NCI-H1105 treated with DMSO at 0.1 percent for 48 hours (cell line): ENCODE measurements at places on chromosomes 13 and 19.

- no peak for DNase-seq
Measured at GRCh38 chr13:75512253-75512652, 25.4 kb downstream of the COMMD6 start.

DNA sequence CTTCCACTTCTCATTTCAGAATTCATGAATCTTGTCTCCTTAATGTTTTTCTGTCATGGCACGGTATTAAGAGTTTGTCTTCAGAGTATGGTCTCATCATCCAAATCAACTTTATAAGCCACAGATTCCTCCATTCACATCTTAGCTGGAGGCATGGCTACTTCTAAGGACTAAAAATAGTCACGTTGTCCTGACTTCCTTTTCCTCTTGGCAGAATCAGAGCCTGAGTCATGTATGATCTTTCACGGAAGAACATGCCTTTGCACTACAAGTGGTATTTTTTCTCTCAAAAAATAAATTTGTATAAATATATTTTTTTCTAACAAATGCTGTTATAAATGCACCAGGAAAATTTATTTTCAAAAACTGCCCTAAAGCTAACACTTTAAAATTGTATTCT, 71.4 kb downstream of the ALOX5AP start:
- DNase-seq, result no peak

GRCh38 chr13:94329754-94330551, 149.5 kb downstream of the DCT start:
- DNase-seq, result no peak

DNA sequence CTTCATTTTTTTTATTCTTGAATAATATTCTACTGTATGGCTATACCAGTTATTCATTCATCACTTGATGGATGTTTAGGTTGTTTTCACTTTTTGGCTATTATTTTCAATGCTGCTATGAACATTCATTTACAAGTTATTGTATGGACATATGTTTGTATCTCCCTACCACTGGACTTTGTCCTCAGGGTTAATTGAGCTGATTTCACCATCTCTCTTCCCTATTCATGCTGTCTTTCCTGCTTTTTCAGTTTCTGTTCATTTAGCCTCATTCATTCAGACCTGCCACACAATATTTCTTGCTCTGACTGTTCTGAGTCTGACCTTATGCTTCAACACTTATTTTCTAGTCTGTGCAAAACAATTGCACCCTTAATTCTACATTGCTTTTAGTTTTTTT, 12.3 kb upstream of the C1QTNF9B start:
- DNase-seq, result no peak

GRCh38 chr19:49020931-49021895, 2.9 kb downstream of the CGB3 start:
- no peak for DNase-seq

GRCh38 chr13:101018720-101019119, 344.1 kb upstream of the TMTC4 start:
- DNase-seq, result no peak

DNA sequence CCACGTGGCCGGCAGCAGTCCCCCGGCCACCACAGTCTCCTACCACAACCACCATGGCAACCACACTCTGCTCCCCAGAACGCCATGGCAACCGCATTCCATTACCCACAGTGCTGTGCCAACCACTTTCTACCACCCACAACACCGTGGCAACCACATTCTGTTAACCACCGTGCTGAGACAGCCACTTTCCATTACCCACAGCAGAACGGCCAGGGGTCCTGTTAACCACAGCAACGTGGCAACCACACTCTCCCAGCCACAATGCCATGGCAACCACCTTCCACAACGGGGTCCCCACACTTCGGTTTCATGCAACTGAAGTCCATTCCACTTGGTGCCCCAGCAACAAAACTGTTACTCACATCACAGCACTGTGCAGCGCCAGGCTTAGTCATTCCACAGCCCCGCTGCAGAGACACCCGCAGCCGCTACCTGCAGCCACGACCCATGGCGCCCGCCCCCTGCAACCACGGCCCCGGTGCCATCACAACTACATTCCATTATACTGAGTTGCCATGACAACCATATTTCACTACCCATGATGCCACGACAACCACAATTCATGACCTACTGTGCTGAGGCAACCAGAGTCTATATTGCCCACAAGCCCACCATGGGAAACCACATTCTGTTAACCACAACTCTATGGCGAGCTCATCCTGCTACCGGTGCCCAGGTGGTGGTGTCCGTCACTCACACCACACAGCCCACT, 10.0 kb downstream of the DPF1 start:
- DNase-seq, result no peak

GRCh38 chr13:38617936-38618335, 68.9 kb upstream of the FREM2 start:
- DNase-seq, result no peak

DNA sequence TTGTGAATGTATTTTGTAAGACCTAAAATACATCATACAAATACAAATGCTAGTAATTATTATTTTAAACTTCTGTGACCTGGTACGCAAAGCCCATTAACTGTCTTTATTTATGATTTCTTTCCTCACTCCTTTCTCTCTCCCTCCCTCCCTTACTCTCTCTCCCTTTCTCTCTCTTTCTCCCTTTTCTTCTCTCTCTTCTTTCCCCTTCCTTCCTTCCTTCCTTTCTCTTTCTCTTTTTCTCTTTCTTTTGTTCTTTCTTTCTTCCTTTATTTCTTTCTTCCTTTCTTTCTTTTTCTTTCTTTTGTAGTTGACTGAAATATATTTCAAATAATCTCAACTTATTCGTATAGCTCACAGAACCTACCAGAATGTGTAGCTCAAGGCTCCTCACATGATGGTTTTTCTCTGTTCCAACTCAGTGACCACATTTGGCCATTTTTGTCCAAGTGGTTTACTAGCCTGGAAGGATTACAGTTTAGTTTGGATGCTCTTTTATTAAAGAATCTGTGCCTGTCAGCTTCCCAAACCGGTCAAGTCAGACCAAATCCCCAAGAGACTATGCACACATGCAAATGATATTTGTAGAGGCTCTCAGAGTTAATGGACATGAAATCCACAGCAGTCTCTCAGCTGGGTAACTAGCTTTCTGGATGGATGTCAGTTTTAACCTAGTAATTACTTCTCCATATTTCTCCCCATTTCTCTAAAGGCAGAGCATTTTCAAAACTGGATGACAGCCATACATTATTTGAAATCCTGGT, 71.7 kb downstream of the POSTN start:
- peak; percentile 9 for DNase-seq

DNA sequence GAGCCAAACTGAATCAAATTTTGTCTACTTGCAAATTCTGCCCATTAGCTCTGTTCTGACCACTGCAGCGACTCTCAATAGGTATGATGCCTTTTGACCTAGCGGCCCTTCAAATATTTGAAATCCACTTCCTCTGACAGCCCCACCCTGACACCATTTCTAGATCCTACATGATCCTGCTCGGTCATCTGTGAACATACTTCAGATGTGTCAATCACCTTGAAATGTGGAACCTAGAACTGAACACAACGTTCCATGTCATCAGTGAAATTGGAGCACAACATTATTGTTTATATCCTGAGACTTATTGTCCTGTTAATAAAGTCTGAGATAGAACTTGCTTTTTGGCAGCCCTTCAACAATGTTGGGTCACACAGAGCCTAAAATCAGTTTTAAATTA, 98.2 kb downstream of the UBL3 start:
- DNase-seq, result no peak

DNA sequence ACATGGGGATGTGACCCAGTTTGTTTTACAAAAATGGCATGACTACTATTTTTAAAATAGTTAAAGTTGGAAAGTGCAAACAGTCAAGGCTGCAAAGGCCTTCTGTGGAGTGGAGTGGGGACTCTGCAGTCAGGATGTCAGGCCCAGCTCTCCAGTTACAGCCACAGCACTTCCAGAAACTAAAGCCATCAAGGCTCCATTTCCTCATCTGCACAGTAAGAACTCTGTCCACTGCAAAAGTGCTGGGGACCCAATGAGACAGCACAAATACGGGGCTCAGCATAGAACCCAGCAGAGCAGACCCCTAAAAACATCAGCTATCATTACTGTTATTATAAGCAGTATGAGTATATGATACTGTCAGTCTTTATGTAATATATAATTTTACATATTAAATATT, 73.6 kb downstream of the SACS start:
- DNase-seq, result no peak

DNA sequence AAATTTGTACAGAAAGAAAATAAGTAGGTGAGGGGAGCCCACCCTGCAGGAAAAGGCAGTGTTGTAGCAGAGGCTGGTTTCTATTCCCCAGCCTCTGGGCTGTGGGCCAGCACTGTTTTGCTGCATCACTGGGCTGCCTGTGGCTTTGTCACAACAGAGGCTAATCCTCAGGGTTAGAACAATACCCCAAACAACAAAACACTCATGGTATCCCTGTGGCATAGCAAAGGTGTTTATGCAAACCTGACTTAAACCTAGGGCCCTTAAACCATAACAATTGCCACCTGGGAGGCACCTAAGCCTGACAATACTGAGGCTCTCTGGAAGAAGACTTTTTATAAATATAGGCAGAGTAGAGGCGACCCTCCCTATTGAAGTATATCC, 314.7 kb downstream of the OLFM4 start:
- no peak for DNase-seq

DNA sequence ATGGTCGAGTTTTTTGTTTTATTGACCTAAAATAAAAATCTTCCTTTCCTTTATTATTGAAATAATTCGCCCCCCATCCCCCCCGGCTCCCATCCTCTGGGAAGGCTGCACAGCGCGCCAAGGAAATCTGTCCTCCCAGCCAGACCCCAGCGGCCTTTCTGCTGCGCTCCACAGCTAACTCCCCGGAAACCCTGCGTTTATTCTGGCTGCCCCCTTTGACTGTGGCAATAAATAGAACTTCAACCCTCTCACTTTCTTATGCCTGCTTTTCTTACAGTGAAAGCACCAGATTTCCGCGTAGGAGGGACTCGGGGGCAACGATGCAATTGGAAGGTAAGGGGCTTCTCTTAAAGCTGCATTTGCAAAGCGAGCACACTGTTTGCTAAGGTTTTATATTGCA, 9.7 kb upstream of the C19orf12 start:
- DNase-seq, result no peak

DNA sequence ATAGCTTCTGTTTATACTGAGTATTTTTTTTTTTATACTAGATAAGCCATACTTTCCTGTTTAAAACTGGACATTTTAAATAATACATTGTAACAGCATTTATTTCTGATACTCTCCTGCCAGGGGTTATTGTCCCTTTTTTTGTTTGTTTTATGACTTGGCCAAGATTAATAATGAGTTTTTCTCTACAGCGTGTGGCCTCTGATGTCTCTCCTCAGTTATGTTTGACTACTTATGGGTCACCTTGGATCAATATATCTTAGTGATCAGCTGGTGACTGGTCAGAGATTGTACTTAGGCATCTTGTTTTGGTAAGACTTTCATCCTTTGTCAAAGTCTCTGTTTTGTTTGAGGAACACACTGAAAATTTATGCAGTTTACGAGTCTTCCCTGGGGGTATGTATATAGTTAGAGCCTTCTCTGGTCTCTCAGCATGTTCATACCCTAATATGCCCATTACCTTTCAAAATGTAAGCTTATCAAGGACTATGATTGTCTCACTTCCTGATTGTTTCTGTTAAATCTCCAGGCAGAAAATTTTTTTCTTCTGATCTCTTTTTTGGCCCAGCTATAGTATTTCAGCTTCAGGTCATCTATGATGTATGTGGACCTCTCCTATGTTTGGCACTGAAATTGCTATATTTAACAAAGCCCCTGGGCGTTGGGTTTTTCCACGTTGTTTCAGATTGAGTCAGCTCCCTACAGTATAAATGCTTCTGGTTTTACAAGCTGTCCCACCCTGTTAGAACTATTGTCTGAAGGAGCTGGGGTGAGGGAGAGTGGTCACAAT, 87.9 kb downstream of the URI1 start:
- no peak for DNase-seq

DNA sequence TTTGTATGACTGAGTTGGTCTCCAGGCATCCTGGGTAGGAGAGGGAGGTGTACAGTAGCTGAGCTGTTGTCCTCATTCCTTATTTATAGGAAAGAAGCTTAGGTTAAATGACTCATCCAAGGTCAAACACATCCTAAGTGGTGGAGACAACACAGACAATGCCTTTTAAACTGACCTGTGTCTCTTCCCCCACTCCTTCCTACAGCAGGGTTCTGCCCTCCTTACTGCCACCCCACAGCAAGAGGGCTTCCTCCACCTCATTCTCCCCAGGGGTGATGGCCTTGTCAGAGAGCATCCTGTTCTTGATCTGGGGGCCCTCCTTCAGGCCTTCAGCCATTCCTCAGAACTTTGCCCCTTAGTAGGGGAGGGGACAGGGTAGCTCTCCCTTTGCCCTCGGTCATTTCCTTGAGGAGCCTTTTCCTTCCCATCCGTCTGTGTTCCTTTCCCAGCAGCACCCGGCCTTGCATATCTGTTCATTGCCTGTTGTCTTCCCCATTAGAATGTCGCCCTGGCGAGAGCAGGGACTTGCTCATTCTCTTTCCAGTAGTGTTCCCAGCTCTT, 48.2 kb upstream of the GPI start:
- DNase-seq, result no peak

GRCh38 chr13:65932587-65933239, 1297.4 kb downstream of the PCDH9 start:
- no peak for DNase-seq

- no peak for DNase-seq
Measured at GRCh38 chr19:19258589-19259338, 14.3 kb downstream of the TM6SF2 start.

- no peak for DNase-seq
Measured at GRCh38 chr13:39892721-39893685, 237.5 kb downstream of the COG6 start.

DNA sequence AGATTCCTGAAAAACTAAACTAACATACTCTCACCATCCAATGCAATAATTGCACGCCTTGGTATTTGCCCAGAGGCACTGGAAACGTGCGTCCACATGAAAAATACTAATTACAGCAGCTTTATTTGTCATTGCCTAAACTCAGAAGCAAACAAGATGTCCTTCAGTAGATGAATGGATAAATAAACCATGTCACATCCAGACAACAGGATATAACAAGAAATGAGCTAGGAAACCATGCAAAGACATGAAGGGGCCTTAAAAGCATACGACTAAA, 25.0 kb downstream of the ELL start:
- no peak for DNase-seq

- no peak for DNase-seq
Measured at GRCh38 chr13:47230155-47230554, 333.3 kb upstream of the HTR2A start.

DNA sequence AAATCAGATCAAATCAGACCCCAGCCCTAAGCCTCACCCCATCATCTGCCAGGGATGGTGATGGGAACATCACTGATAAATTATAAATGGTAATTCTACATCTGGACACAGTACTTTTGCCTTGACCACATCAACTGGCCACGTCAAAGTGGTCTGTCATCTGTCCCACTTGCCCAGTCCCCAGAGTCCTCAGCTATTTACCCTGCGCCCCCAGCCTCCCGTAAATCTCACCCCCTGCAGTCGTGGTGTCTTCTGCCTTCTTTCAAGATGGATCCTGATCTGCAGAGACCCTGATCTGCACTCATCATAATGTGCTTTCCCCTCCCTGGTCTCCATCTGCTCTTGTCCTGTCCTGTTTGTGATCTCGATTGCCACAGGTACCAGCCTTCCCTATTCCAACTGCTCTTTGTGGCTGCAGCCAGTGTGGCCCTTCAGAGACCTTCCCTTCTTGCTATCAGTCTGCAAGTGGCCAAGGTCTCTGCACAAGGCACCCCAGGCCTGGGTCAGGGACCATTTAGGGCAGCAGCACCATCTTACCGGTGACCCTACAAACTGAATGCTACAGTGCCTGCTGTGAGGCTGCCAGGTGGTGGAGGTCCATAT, 26.7 kb upstream of the POP4 start:
- DNase-seq, result no peak

GRCh38 chr13:24865163-24865953, 101.4 kb downstream of the RNF17 start:
- DNase-seq, result no peak

GRCh38 chr19:55487924-55488687, at the start of gene SSC5D:
Gene SSC5D (plus strand): TSS chr19:55488436. CDS start chr19:55488590, 154 bp downstream.
- no peak for DNase-seq
